ENCODE measurements at places on chromosomes 12 and 14.

GRCh38 chr14:88270776-88271175 lies 52.3 kb downstream of the KCNK10 start:
- no peak for DNase-seq

DNA sequence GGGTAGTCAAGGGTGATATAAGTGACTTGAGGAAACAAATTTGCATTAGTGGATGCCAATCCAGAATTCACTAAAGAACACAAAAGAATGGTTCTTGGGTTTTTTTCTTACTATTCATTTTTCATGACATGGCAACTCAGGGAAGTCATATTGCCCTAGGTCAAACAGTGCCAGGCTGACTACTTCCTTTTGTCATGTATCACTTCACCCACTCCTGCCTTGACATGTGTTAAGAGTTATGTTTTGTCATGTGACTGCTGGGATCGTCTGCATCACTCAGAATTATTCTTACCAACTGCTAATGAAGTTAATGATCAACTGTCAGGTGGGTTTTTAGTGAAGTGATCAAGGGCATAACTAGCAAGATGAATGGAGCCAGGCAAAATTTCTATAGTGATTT lies 74.2 kb downstream of the PRORP start:
- no peak for DNase-seq

GRCh38 chr12:15608941-15609340 lies 180.2 kb downstream of the EPS8 start:
- DNase-seq: no peak

- no peak for DNase-seq
Observed at GRCh38 chr14:102248121-102248520, 56.8 kb downstream of the MOK start.

All from esophagus squamous epithelium (tissue), 5 donors.